ENCODE measurements at places on chromosomes 6 and 20.

- DNase-seq = no peak
Observed at GRCh38 chr6:79377047-79377446, 142.6 kb upstream of the HMGN3 start.

DNA sequence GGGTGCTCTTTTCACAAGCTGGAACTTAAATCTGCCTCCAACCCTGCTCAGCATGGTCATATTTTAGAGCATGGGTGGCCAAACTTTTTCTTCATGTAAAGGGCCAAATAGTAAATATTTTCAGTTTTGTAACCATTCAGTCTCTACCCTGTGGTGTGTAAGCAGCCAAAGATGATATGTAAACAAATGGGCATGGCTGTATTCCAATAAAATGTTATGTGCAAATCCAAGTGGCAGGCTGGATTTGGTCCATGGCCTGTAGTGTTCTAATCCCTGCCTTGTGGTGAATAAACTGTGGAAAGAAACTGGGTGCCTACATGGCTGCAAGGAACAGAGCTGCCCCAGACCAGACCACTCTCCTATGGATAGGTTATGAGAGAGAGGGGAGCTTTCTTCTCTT lies 32.7 kb downstream of the OGFRL1 start:
- DNase-seq = no peak

GRCh38 chr6:22343864-22344263 lies 47.0 kb upstream of the PRL start:
- DNase-seq = no peak

GRCh38 chr20:43983359-43983758 lies 68.7 kb downstream of the TOX2 start:
- DNase-seq = no peak

DNA sequence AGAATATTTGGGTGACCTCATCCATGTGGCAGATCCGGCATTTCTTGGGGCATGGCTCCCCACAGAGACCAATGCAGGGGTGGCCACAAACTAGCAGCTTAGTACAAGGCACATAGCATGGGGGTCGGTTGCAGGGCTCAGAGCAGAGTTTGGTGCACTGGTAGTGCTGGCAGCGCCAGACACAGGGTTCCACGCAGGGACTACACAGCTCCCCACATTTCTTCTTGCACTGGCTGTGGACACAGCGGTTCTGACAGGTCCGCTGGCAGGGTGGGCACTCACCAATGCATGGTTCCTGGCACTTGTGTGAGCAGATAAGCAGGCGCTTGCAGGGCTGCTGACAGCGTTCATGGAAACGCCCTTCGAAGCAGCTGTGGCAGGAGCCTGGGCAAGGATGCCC lies 29.1 kb downstream of the DDX27 start:
- DNase-seq = no peak

DNA sequence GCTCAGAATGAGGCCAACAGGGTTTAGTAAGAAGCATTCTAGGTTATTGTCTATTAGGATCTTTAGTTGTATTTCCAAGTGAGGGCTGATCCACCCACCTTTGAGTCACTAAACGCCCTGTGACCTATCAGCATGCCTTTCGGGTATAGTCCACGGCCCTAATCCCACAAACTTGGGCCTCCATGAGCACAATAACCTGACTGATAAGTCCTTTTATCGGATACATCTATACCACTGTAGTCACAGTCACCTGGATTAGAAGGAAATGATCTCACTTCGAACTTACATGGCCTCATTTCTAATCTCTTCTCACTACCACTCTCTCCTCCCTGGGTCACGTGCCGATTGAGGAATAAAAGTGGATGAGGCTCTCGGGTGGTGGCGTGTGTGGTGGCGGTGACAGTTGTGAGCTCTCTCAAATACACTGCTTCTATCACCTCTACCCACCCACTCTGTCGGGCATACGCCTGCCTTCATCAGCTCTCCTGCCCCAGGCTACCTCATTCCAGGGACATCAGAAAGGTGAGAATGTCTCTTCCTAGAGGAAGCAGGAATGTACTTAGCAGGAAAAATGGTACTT lies 65.2 kb downstream of the TRAM2 start:
- no peak for DNase-seq

DNA sequence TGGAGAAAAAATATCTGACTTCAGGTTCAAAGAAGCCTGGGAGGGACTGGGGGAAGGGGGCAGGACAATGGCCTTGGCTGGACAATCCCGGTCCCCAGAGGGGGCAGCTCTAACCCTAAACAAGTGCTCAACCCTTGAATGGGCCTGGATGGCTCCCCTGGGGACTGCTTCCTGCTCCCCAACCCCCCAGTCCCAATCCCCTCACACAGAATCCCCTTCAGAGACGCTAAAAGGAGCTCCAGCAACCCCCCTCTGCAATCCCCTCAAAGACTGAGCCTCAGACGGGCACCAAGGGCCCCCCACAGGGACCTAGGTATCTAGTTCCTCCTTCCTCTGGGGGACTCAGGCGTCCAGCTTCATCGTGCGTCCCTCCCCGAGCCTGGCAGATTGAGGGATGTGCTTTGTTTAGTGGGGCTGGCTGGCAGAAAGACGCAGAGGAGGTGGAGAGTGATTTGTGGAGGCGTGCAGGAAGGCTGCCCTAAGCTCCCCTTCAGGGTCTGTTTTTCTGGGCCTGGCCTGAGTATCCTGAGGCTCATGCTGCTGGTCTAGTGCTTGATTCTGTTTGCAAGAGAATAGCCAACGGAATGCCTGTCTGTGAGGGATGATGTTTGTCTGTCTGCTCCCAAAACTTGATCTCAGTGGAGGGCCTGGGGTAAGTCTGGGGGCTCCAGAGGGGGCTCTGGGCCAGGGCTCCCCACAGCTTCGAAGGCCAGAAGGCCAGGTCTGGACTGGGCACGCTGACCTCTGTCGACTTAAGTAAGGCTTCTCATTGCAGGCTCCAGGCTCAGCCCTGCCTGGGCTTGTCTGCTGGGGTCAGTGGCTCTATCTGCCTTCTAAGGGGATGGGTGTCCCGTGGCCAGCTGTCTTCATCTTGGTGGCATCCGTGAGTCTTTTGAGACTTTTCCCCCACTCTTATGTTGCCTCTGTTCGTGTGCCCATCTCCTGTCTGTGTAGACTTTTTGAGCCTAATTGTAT lies 1.7 kb upstream of the POU5F1 start:
- no peak for DNase-seq

- DNase-seq = no peak
Observed at GRCh38 chr6:11423072-11423471, 114.5 kb upstream of the TMEM170B start.

DNA sequence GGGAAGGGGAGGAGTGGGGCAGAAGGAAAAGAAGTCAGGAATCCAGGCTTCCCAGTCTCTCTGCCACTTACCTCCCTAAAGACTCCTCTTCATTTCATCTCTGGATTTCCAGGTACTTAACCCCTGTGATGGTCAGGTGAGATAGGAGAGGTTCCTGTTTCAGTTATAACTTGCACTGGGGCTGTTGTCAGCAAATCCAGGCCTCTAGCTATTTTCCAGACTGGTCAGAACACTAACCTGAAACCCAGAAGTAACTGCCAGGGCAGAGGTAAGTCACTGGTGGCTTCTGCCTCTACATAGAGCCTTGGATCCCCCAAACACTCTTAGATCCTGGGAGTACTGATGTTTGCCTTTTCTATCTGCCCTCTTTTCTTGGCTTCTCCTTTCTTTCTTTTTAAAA lies 233.5 kb upstream of the TAB2 start:
- no peak for DNase-seq

GRCh38 chr20:8390037-8390433 lies 258.0 kb downstream of the PLCB1 start:
- DNase-seq = no peak

Data from GM06990 (cell line).